Fibroblast of lung (primary cell): ENCODE measurements at places on chromosomes 5 and 9. TPM values are rescaled to one million over a fixed set of nuclear protein-coding genes. Genes with fewer than 3 reads are reported as not detected.

Gene NDUFS4
- 95.0 and 147 TPM in 2 replicates for total RNA-seq

Gene PRRX2
- total RNA-seq, result 4.6 and 11.7 TPM in 2 replicates

Gene ARSI
- 5.9 and 8.5 TPM in 2 replicates for total RNA-seq

Gene HTR1A
- not detected in 2 replicates for total RNA-seq

Gene ITGA1
- 12.1 and 12.6 TPM in 2 replicates for total RNA-seq
